ENCODE measurements at places on chromosomes 16 and 17. TPM values are rescaled to one million over a fixed set of nuclear protein-coding genes. Genes with fewer than 3 reads are reported as not detected.

The KARS1 gene
- total RNA-seq, result 91.9 TPM

The CTRB2 gene
- total RNA-seq, result not detected

The MT1H gene
- 5.0 TPM for total RNA-seq

The ZFHX3 gene
- 3.9 TPM for total RNA-seq

The KRTAP2-2 gene
- total RNA-seq, result not detected

The C17orf107 gene
- 1.3 TPM for total RNA-seq

The ABI3 gene
- 2.7 TPM for total RNA-seq

The TNFRSF17 gene
- total RNA-seq, result 0.24 TPM

The MPV17L gene
- total RNA-seq, result 5.6 TPM

The FAM117A gene
- total RNA-seq, result 3.9 TPM

The KRT17 gene
- total RNA-seq, result 380 TPM

The PABPN1L gene
- not detected for total RNA-seq

DNA sequence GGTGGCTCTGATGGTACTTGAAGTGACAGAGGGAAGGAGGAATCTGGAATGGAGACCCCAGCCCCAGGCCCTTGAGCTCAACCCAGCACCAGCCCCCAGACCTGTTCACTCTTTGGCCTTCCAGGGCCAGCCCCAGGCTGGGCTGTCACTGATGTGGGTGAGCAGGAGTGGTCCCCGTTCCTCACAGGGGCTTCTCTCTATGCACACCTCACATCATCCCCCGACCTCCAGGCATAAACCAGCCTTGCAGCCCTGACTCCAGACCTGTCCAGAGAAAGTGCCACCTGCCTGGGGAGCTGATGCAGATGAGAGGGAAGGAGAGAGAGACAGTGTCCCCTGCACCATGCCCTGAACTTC lies 182.6 kb upstream of the SDK2 start:
- no peak for ATAC-seq

GRCh38 chr17:44389281-44389680 lies at the start of gene ITGA2B:
Gene ITGA2B, minus strand, starts transcription at chr17:44389649. Its CDS starts 176 bp downstream, at chr17:44389473.
- ATAC-seq, result no peak

GRCh38 chr17:20228860-20229259 lies 219.7 kb downstream of the SPECC1 start:
- no peak for ATAC-seq

GRCh38 chr17:68847711-68848110 lies 107.5 kb downstream of the ABCA8 start:
- ATAC-seq, result no peak

DNA sequence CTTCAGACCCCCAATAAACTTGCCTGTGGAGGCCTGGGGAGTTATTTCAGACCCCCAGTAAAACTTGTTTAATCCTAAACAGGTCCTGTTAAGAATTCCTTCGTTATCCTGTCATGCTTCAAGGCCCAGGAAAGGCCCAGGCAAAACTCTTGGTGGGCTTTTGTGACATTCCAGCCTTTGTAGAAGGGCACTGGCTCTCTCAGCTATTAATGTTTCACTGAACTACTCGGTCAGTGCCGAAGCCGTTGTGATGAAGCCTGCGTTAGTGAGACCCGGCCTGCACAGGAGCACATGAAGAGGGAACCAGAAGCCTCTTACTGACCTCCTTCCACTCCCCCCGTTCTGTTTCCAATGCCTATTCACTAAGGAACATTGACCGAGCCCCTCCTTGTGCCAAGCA lies 47.4 kb upstream of the PLCG2 start:
- no peak for ATAC-seq

- no peak for ATAC-seq
Measured at GRCh38 chr16:1639282-1639681, 27.1 kb downstream of the CRAMP1 start.

- ATAC-seq, result no peak
Measured at GRCh38 chr17:48047113-48047740, 932 bp upstream of the NFE2L1 start.

GRCh38 chr17:27466376-27466742 lies 10.1 kb downstream of the KSR1 start:
- no peak for ATAC-seq

DNA sequence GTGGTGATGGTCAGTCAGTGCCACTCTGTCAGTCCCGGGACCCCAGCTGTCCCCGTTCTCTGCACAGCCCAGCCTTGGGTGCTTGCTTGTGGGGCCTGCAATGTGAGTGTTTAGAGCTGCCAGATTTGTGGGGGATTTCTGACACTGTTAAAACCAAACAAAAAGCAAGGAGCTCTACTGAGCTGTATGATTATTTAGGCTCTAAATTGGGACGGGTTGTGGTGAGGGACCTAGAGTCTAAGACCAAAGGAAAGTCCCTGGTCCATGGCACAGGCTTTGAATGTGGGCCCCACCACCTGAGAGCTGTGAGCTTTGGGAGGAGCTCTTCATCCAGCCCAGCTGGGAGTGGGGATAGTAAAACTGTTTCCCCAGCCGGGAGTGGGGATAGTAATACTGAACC lies 63.3 kb downstream of the KSR1 start:
- no peak for ATAC-seq

- ATAC-seq, result no peak
Measured at GRCh38 chr16:8864480-8865110, 4.2 kb downstream of the CARHSP1 start.

DNA sequence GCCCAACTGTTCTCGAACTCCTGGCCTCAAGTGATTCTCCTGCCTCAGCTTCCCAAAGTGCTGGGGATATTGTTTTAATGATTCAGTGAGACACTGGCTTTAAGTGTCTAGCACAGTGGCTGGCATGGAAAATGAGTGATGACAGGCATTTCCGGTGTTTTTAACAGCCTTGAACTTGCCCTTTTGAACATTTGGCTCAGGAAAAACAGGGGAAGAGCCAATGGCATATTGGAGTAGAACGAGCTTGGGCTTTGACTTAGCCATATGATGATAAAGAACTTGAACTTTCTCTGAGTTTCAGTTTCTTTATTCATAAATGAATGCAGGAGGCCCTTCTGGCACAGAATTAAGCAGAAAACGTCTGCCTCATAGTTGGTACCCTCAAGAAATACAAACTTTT lies 145.0 kb upstream of the HS3ST4 start:
- no peak for ATAC-seq

DNA sequence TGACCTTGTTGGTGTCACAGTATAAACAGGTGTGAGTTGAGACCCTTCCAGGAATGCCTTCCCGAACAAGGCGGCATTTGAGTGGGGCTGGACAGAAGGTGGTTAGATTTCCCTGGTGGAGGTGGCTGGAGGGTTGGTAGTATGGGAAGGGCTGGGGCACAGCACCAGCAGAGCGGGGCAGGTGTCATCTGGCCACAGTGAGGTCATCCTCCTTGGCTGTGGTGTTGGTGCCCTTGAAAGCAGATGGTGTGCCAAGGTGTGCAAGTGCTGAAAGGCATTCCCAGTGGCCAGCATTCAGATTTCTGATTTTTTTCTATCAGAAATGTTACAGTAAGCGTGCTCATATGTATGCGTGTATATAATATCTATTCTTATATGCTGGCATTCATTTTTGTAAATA lies 126.6 kb downstream of the LAT start:
- ATAC-seq, result no peak

DNA sequence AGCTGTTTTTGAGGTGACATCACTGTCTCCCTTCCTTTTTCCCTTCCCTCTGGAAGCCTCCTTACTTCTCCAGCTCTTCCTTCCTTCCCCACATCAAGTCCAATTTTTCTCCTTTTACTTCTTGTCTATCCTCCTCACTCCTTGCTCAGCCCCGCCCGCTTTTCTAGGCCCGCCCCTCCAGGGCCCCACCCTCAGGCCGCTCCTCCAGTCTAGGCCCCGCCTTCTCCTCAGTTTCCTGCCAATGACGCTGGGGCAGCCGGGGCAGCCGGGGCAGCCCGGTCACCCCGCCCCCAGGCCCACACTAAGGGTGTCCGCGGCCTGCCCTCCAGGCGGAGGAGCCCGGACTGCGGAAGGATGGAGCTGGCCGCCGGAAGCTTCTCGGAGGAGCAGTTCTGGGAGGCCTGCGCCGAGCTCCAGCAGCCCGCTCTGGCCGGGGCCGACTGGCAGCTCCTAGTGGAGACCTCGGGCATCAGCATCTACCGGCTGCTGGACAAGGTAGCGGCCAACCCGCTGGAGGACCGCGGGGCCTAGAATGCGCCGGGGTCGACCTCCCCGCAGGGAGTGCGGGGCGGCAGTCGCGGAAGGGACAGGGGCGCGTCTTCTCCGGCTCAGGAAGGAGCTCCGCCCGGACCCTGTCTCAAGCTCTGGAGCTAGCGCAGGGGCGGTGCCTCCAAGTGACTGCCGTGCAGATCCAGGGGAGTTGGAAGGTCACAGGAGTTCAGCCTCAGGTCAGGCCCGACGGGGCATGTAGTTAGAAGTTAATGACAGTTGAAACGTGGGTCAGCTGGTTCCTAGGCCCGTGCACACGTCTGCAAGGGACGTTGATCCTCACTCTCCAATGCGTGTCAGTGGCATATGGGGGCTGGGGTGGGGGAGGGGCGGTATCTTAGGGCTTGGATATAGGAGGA lies at the start of gene PCTP:
Gene PCTP (plus strand): TSS at position 302 of the 908 bp plus-strand sequence. CDS start 53 bp downstream, at position 355.
- peak; percentile 99 for ATAC-seq

DNA sequence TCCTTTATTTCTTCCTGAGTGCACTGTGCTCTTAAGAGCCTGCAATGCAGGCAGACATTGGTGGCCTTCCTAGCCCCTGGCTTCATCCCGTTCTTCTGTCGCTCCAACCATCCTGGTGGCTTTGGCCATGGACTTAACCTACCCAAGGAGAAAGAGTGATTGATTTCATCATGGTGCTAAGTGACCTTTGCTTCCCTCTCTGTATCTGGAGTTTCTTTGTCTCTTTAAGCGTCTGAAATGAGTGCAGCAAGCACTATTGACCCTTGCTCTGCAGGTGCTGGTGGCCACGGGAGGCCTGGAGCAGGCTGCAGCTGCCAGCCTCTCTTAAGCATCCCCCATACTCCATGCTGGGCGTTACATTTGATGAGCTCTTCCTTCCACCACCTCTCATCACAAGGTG lies 60.5 kb downstream of the RAP1GAP2 start:
- ATAC-seq, result no peak

- ATAC-seq, result no peak
Measured at GRCh38 chr17:73105431-73105830, 12.9 kb upstream of the SLC39A11 start.

DNA sequence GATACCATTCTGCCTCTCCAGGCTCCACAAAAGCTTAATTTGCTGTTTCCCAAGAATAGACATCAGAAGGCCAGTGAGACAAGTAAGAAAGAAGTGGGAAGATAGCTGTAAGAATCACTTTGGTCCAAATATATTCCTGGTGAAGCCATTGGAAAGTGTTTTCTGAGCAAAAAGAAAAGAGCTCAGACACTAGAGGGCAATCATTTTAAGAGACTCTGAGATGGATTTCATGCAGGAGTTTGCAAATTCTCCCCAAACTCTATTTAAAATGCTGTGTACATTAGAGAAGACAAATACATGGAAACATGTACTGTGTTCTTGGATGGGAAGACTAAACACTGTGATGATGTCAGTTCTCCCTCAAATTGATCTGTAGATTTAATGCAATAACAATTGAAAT lies 8.0 kb upstream of the SLC6A2 start:
- no peak for ATAC-seq

DNA sequence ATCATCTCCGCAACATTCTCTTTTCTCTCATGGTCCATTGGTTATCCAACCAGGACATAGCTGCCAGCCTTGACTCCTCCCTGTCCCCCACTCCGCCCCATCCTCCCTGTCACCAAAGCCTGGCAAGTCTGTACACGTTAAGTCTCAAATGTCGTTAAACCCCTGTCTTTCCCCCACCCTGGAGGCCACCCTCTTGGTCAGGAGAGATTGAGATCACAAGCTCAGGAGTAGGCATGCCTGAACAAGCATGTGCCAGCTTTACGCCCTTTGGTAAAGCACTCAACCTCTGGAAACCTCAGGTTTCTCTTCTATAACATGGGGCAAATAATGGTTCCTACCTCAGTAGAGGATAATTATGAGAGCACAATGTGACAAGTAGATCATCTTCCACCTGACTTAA lies 38.1 kb upstream of the CCL1 start:
- ATAC-seq, result no peak

GRCh38 chr17:8124350-8125153 lies 646 bp upstream of the HES7 start:
- ATAC-seq, result no peak

DNA sequence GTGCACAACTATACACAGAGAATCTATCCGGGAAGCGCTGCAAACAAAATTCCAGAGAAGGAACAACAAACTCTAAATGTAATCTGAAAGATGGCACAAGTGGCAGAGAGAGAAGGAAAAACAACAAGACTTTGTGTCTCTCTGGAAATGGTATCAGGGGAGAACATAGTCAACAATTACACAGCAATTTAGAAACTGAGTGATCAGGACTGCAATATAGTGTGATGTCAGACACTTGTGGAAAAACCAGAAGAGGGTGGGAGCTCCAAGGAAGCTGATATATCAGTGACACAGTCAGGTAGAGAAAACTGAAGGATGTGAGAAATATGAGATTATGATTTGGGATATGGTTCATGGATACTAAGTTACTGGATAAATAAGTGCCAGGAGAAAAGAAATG lies 8.2 kb downstream of the ZNF19 start:
- no peak for ATAC-seq

- no peak for ATAC-seq
Measured at GRCh38 chr16:11047057-11047456, 102.7 kb downstream of the CLEC16A start.

- ATAC-seq, result peak; percentile 86
Measured at GRCh38 chr17:50079334-50080095, 15.6 kb upstream of the PDK2 start.

DNA sequence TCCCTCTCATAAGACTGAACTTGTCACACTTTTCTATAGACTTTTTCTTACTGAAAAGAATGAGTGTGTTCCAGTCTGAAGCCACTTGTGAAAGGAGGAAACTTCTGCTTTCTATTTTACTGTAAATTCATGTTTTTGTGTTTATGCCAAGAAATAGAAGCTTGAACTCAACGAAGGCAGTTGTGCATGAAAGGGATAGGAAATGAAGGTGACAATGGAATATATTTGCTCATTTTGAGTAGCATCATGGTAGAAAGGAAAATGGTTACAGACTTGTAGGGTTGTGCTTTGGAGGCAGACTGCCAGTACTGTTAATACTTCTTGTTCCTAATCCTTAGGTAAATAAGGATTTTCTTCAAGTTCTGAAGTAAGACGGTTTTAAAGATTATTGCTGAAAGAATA lies 8.1 kb downstream of the CLTC start:
- ATAC-seq, result peak; percentile 46

GRCh38 chr17:2076087-2076984 lies 21.4 kb downstream of the HIC1 start:
- ATAC-seq, result no peak

DNA sequence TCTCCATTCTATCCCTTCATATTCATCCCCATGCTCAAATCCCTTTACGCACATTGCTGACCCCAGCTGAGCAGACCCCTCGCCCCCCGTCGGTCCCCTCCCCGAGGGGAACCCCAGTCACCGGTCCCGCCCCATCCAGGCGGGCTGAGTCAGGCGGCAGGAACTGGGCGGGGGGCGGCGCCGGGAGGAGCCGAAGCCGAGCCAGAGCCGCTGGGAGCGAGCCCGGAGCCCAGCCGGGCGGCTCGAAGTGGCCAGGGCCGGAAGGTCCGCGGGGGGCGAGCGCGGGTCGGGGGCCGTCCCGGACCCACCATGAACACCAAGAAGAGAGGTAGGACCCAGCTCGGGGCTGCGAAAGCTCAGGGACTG lies 8.6 kb downstream of the RIPOR1 start:
- ATAC-seq, result peak; percentile 62

GRCh38 chr16:29779474-29779873 lies 1.4 kb downstream of the ZG16 start:
- no peak for ATAC-seq

GRCh38 chr16:67326472-67327309 lies at the start of the genes KCTD19 and LRRC36:
Gene KCTD19, minus strand, starts transcription at chr16:67326741. Its CDS starts 34 bp downstream, at chr16:67326707.
Gene LRRC36, plus strand, starts transcription at chr16:67326815. Its CDS starts 48 bp downstream, at chr16:67326863.
- ATAC-seq, result peak; percentile 32

Measured in esophagus mucosa (tissue), 1 donor.